ENCODE measurements at places on chromosomes 12 and 14.

DNA sequence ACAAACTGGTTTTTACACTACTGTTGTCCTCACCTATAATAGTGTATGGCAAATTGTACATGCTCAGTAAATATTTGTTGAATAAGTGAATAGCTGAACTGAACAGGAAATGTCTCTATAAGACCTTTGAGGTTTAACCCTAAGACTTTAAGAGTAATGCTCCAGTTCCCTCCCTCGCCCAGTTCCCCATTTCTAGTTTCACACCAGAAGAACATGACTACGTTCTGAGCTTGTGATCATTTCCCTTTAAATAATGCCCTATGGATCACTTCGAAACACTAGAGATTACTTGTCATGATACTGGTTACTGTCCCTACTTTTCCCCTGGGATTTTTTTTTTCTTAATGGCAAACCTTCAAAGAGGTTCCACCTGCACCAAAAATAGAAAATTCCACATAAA lies 69.3 kb downstream of the PRKD1 start:
- DNase-seq = no peak

- no peak for DNase-seq
Observed at GRCh38 chr14:63513756-63514155, 29.4 kb downstream of the PPP2R5E start.

GRCh38 chr14:62445570-62445969 lies 599.7 kb downstream of the KCNH5 start:
- no peak for DNase-seq

DNA sequence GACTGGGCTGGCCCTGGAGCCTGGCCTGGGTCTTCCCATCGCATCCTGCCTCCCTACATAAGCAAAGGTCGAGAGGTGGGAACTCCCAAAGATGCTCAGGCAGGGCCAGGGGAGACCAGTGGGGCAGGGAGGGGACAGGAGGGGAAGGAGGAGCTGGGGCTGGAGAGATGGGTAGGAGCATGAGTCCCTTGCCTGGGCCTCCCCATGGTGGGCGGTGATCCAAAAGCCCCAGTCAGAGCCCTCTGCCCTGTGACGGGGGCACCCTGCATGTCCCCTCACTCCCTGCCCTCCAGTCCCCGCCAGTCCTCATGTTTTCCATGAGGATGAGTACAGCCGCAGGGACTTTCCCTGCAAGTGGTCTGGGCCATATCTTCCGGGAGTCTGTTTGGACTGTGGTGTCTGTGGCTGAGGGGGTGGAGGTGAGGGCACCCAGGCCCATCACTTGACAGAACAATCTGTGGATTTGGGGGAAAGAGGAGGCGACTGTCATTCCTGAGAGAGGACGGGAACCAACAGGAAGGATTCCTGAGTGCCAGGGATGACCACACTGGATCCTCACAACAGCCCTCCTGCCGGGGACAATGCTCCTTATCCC lies 9.3 kb downstream of the BDKRB2 start:
- no peak for DNase-seq

- no peak for DNase-seq
Observed at GRCh38 chr12:49643961-49644619, 20.7 kb downstream of the PRPF40B start.

- no peak for DNase-seq
Observed at GRCh38 chr12:122875590-122876220, 20.2 kb downstream of the VPS37B start.

DNA sequence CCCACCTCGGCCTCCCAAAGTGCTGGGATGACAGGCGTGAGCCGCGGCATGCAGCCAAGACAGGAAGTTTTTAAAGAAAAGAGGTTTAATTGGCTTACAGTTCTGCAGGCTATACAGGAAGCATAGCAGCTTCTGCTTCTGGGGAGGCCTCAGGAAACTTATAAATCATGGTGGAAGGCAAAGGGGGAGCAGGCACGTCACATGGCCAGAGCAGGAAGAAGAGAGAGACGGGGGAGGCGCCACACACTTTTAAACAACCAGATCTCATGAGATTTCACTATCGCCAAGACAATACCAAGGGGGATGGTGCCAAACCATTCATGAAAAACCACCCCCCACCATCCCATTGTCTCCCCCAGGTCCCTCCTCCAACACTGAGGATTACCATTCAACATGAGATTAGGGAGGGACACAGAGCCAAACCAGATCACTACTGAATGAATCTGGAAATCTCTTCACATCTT lies 14.1 kb downstream of the CCDC63 start:
- no peak for DNase-seq

GRCh38 chr12:26275313-26276131 lies 80.1 kb downstream of the SSPN start:
- DNase-seq = no peak

DNA sequence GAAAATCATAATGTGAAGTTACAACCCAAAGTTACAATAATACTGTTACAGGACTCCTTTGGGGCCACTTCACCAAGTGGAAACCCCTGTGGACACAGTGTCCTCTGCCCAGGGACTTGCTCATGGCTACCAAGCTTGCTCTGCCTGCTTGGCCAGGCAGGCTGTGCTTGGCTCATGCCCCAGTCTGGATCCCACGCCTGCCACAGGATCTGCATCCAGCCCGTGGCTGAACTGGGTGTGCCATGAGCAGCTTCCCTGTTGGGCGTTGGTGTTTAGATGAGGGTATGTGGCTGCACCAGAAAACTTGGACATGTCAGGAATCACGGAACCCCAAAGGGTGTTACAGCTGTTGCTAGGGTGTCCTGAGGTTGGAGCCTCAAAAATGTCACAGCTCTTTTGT lies 820.9 kb downstream of the SLC6A15 start:
- no peak for DNase-seq

DNA sequence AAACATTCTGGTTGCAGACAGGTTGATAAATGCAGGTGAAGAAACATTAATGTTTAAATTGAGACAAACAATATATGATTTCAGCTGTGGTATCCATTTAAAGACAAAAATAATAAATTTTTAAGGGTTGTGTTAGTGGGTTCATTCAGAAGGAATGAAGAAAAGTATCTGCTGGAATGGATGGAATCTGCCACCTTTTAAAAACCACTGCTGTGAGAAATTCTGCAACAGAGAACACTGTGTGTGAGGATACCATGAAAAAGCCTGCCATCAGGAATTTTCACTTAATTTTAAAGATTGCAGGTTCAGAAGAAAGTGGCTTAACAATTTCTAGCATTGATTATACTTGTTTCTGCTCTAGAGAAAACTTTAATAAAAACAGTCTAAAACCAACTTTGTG lies 184.6 kb upstream of the SOX5 start:
- no peak for DNase-seq

DNA sequence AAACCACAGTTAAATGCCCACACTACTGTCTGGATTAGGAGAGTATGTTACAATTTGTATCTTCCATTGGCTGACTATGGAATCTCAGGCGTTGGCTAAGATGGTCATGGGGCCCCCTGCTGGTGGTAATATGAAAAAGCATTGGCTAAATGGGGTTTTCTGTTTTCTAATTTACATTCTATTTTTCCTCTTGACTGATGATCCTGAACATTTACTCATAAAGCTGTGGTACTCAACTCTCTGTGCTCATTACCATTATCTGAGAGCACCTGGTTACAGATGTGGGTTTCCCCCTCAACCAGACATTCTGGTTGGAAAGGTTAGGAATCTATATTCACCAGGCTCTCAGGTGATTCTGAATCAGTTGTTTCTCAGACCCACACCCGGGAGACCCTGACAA lies 64.8 kb downstream of the WSCD2 start:
- no peak for DNase-seq

GRCh38 chr12:89350630-89351488 lies 1.4 kb downstream of the DUSP6 start:
- DNase-seq = no peak

DNA sequence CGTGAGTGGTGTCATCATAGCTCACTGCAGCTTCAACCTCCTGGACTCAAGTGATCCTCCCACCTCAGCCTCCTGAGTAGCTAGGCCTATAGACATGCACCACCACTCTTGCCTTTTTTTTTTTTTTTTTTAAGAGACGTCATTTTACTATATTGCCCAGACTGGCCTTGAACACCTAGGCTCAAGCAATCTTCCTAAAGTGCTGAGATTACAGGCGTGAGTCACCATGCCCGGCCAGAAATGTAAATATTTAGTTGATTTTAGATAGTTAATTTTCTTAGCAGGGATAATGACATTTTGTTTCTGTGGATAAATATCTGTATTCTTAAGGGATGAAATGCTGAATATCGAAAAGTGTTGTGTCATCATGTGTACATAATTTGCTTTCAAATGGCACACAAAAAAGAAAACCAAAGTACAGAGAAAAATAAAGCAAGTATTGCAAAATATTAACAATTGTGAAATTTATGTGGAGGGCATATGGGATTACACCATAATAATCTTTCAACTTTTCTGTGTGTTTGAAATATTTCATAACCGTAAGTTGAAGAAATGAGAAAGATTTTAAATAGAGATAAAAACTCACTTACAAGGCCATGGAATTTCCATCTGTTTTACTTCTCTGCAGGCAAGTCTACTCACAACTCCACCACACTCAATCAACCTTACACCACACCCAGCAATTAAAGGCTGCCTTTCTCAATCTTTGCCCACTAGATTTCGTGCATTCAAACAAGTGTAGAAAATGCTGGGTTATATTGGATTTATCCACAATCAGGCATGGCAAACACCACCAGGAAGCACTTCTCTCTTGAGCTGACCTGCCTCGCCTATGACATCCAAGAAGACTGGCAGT lies 93.7 kb downstream of the SPTSSA start:
- no peak for DNase-seq

DNA sequence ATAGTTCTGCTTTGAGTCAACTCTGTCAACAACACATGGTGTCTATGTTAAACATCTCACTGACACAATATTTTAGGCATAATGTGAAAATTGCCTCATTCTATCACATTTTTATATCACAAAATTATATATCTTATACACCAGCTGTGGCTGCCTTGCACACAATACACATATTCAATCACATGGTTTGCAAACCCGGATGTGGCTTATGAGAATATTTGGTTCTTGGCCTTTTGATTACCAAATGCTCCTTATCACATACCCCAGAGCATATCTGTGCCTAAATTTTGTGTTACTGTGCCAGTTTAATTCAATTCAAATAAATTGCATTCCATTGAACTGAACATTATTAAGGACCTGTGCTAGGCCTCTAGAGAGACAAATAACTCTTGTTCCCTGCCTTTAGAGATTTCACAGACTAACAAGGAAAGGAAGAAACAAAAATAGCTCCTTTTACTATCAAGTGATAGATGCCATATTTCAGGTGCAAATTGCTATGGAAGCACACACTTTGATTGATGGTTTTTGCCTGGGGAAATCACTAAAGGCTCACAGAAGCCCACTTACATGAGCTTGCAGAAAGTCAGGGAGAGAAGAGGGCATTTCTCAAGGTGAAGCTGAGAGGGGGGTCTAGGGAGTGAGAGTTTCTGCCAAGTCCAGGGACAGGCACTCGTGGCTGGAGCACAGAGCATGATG lies 63.4 kb downstream of the PPP1R36 start:
- DNase-seq = no peak

DNA sequence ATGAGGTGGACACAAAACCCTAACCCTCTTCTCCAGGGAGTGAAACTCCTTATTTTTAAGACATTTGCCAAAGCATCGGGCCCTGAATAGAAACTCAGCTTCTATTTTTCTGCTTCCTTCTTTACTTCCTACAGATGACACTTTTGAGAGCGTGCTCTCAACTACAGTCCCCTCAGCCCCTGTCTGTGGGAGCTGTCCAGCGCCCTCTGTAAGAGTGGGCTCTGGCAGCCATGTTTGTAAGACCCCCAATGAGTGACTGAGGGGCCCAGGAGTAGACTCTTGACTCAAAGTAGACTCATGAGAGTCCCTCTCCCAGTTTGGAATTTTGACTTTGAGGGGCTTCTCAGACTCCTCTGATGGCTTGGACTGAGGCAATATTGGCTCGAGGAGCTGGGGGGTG lies 25.5 kb upstream of the BATF start:
- no peak for DNase-seq

- no peak for DNase-seq
Observed at GRCh38 chr12:9276990-9277389, 68.8 kb upstream of the PZP start.

- DNase-seq = no peak
Observed at GRCh38 chr12:31218203-31219025, 107.5 kb downstream of the SINHCAF start.

- no peak for DNase-seq
Observed at GRCh38 chr12:96344124-96344695, 56.0 kb downstream of the CDK17 start.

DNA sequence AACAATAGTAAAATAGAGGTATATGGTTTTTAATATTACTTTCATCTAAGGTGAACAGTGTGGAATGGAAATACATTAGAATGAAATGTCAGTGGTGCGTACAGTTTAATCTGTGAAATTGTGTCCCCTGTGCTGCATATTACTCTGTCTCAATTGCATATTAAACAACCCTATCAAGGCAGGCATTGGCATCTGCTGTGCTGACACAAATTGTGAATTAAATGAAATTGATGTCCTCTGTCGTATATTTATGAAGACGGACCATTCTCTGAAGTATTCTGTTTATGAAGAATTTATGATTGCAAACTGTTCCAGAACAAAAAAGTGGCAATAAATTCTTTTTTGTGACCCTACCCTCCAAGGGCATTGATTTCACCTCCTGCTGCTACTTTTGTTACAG lies 204.4 kb upstream of the NPAS3 start:
- no peak for DNase-seq

DNA sequence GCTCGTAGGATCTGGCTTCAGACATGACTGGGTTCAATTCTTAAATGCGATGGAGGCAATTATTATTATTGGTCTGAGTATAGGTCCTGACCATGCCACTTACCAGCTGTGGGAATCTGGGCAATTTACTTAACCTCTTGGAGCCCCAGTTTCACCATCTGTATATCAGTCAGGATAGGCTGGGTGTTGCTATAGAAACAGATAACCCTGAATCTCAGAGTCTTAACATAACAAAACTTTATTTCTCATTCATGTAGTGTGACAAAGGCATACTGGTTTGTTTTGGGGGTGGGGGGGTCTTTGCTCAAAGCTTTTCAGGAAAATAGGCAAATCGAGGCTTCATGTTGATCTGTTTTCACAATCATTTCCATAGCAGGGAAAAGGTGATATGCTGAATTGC lies 199.6 kb upstream of the SRRM4 start:
- DNase-seq = no peak

DNA sequence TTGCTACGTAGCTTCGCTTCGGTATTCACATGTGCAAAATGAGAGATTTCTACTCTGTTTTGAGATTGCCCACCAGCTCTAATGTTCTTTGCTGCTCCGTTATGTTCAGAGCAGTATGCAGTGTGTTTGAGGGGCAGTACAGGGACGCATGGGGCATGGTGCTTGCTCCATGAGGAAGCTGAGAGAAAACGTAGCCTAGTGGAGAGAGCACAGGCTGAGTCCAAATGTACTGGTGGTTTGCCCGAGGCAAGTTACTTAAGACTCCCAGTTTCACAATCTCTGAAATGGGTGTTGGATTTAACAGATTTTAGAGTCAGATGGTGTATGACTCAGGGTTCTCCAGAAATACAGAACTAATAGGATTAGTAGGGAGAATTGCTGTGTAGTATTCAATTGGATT lies 310.5 kb downstream of the ETNK1 start:
- no peak for DNase-seq
